Cardiac atrium fibroblast (primary cell): ENCODE measurements at places on chromosomes 4 and X. TPM values are rescaled to one million over a fixed set of nuclear protein-coding genes. Genes with fewer than 3 reads are reported as not detected.

Gene PPEF2
- total RNA-seq, result not detected in 2 replicates

Gene SLC10A4
- total RNA-seq, result not detected in 2 replicates

Gene AFAP1
- total RNA-seq, result 117 and 125 TPM in 2 replicates

Gene NEXMIF
- total RNA-seq, result not detected in 2 replicates

Gene MAB21L2
- under 0.01 TPM in 1 of 2 replicates, not detected in the other for total RNA-seq

Gene COL4A6
- total RNA-seq, result 0.18 and 0.32 TPM in 2 replicates

Gene GALNTL6
- total RNA-seq, result not detected in 2 replicates

Gene UCHL1
- 464 and 711 TPM in 2 replicates for total RNA-seq

Gene BBS12
- 2.5 and 3.4 TPM in 2 replicates for total RNA-seq

Gene ABCG2
- under 0.01 and 0.32 TPM in 2 replicates for total RNA-seq

Gene MAOB
- 0.65 TPM in 1 of 2 replicates, not detected in the other for total RNA-seq

Gene LINC00632
- total RNA-seq, result 44.0 and 50.2 TPM in 2 replicates
